ENCODE measurements at places on chromosomes 3 and 15.

DNA sequence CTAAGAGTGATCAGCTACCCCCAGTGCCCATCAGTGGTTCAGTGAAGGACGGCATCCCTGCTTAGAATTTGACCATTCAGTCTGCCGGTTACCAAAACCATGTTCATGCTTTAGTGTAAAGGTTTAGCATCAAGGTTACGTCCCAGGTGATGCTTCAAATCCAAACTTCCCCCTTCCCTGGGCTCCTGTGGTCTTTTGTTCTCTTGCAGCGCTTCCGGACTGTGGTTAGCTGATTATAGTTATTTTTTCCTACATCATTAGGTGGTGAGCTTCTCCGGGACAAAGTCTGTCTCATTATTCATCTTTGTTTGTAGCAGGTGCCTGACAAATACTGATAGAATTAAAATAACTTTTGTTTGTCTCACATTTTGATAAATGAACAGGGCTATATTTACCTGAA lies 28.3 kb upstream of the MYZAP start:
- DNase-seq = no peak

DNA sequence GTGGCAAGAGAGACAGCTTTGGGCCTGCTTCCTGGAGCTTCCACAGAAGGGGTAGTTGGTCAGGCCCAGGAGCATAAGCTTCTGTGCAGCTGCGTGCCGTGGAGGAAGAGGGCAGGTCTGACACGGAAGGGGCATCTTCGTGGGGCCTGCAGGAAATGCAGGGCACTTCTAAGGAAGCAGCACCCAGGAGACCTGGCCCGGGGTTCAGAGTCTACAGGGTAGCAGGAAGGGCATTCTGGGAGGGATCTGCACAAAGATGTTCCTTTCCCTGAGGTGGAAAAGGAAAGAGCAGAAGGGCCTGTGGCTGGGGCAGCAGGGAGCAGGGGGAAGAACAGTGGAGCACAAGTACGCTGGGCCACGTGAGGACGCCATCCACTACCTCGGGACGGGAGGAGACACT lies 85.1 kb downstream of the DNAJB8 start:
- DNase-seq = no peak

- DNase-seq = no peak
Measured at GRCh38 chr3:183701744-183702143, 4.1 kb downstream of the YEATS2 start.

DNA sequence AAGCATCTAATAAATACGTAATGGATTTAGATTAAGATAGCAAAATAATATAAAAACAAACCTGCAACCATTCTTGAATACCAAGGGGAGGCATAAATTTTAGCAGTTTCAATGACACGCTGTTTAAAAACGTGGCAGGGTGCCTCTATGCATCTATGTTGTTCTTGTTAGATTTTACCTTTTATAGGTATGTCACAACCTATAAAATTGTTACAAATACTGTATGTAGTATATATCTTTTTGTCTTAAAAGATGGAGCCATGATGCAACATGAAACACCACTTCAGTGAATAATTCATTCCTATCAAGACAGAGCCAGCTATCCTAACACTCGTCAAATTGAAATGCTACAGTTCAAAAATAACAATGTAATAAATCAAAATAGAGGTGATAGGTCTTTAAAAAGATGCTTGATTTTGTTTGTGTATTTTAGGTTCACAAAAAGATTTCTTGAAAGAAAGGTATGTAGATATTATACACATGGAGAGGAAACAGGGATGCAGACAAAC lies 1059.2 kb downstream of the ROBO1 start:
- DNase-seq = no peak

GRCh38 chr15:51642696-51643095 lies 20.1 kb upstream of the DMXL2 start:
- no peak for DNase-seq

- DNase-seq = no peak
Measured at GRCh38 chr15:68335655-68336054, 58.1 kb downstream of the FEM1B start.

DNA sequence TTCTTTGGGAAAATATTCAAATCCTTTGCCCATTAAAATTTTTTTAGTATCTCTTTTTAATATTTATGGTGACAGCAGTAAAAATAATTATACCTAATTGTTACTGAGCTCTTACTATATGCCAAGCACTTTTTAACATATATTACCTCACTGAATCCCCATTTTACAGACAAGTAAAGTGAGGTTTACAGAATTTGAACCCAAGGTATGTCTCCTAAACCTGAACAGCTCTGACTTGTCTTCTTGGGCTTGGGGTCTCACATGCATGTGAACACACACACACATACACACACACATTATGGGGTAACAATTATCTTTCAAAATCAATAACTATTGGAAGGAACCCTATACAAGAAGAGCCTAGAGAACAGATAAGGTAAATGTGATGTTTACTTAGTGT lies 62.2 kb upstream of the ADCY5 start:
- DNase-seq = no peak

GRCh38 chr3:197793247-197793646 lies 2.2 kb downstream of the LRCH3 start:
- DNase-seq = peak; percentile 33

DNA sequence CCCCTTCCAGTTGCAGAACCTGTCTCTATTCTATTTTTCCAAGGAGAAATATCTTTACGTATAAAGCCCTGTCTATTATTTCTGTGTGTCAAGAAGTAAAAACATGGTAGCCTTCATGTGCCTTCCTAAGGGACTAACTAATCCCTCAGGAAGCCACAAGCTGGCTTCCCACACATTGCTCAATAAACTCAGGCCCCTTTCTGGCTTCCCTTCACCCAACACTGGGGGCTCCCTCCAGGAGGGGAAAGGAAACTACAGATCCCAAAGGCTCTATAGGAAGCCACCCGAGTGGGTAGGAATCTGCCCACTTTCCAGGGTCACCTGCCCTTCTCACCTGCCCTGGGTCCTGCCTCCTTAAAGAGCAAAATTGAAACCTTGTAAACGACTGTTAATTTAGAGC lies 4.6 kb downstream of the TLE3 start:
- no peak for DNase-seq

GRCh38 chr3:179278932-179279693 lies 28.2 kb upstream of the KCNMB3 start:
- DNase-seq = no peak

DNA sequence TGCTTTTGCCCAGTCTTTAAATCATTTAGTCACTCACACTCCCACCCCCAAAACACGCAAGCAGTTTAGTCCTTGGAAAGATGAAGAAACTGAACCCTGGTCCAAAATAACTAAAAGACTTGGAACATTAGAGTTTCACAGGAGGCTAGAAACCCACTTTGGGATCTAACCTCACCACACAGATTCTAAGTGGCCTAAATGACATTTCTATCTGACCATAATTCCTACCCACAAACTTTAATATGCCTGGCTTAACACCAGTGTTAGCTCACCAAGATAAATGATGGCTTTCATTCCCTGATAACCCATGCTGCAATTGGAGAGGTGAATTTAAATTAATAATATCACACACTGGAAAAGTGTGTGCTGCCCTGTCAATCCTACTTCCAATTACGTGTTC lies 295.3 kb upstream of the UBE2E2 start:
- DNase-seq = no peak

- DNase-seq = peak; percentile 43
Measured at GRCh38 chr3:43194490-43195114, 88.7 kb upstream of the POMGNT2 start.

DNA sequence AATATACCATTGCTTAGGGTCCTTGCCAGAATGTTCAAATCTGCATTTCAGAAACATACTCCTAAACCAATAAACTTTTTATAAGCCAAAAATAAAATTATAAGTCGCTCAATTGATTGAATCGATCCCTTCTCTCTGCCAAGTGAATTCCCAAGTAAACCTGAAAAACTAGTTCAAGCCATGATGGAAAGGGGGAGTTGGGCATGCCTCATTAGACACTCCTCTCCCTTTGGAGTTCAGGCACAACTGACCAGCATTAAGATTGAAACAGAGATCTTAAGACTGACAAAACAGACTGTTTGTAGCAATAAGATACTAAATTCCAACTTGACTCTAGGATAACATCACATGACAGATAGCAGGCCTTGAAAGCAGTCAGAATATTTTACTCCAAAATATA lies 113.7 kb upstream of the RASGRP1 start:
- no peak for DNase-seq

GRCh38 chr3:196563721-196564225 lies 4.6 kb downstream of the WDR53 start:
- peak; percentile 45 for DNase-seq

- no peak for DNase-seq
Measured at GRCh38 chr15:67892559-67893377, 52.9 kb upstream of the RNU6-1 start.

DNA sequence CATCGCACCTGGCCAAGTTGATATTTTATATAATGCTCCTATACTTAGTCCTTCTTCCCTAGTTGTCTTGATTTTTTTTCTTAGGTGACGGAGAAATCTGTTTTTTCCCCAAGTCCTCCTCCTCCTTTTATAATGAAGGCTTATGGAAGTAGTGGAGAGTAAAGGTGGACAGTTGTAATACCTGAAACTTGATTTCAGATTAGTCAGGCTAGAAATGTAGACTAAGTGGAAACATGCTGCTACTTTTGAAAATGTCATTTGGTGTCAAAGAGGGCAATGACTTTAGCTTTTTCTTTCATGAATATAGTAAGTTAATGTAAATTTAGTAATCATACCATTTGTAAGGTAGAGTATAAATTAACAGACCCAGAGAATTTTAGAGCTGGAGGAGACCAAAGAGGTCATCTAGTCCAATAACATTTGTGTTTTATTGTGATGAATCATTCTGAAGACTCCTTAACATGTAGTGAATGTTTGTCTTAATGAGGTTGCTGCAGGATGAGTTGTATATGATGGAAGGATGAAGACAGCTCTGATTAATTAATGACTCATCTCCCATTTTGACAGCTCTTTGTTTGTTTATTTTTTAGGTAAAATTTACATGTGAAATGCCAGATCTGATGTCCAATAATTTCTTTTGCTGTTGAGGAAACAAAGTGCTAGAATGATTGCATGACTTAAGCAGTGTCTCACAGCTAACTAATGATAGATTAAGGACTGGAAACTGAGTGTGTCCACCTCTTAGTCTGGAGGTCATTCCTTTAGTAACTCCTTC lies 8.7 kb downstream of the CTDSPL2 start:
- DNase-seq = no peak

All from CD4-positive, alpha-beta T cell treated with Interleukin-1 beta for 1 hour (primary cell).